ENCODE measurements at places on chromosomes 5 and 9.

DNA sequence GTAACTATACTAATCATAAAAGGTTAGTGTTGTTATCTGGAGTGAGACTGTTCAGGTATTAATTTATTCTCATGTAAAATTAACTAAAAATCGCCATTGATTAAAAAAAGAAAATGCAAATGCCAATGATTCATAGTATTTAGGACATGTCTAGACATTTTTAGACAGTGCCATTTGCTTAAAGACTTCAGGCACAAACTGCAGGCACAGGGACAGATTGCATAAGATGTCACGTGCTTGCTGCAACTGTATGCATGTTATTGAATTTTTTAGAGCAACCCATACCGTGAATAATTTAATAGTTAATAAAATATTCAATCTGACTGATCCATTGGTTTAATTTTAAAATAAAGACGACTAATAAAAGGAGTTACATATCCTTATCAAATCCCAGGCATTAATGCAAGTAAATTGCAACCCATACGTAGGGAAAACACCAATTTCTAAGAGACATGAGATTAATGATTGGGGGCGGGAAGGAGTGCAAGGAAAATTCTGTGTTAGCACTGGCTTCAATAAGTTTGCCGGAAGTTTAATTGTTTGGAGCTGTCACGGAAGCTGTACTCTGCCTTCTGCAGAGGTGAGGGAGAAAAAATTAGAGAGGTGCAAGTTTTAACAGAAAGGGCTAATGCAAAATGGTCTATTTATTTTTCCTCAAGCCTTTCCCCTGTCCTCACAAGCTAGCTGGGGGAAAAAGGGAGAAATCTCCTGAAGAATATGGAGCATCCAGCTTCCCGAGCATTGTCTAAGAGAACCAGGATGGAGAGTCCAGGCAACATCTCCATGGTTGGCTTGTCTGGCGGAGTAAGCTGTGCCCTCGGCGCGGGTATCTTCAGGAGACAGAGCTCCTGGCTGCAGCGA lies 2.9 kb downstream of the EDIL3 start:
- no peak for DNase-seq

DNA sequence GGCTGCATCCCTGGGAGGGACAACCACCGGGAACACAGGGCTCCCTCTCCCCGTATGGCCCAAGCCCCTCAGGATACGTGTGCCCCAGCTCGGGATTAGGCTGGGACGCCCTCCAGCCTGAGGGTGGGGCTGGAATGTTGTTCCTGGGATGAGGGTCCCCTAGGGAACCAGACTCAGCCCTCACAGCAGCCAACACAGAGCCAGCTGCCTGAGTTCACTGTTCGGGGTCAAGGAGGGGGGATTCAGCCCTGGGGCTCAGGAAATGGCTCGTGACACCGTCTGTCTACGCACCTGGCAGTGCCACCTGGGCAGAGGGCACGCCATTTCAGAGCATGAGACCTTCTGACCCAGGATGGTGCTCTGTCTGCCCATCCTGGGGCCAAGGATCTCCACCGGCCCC lies 8.9 kb downstream of the RNF44 start:
- no peak for DNase-seq

DNA sequence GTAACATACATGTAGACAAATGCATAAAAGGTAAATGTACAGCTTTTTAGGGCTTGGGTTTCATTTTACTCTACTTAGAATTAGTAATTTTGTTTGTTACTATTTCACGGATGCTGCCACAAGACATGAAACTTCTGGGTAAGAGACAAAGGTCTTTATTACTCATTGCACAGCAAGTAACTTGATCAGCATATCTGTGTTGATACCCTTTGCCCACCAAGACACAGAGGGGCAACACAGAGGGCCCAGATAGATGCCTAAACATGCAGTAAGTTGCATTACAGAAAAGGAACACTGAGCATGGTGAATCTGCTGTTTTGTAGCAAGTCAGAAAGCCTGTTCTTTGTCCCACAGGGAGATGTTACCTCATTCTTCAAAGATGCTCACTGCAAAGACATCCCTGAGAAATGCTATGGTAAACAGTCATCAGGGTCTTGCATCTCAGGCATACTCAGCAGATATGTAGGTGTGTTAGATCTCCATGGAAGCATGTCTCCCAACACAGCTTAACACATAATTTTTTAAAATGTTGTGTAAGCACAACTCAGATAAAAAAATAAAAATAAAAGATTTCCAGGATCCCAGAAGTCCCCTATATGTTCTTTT lies 10.3 kb downstream of the ITGA2 start:
- DNase-seq = peak; percentile 27

DNA sequence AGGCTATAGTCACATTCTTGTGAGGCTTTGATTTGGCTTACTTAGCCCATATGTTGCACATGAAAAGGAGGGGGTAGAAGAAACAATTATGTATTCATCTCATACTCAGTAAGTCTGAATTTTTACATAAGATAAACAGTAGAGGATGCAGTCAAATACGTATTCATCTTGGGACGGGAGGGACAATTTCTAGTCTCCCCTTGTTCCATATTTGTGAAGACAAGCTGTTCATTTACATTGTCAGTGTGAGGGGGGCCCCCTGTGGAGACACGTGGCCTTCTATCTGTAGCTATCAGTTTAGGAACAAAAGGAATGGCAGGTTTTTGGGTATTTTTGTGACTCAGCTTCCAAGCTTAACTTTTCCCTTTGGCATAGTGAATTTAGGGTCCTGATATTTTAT lies 49.2 kb upstream of the PPP1R2B start:
- DNase-seq = no peak

DNA sequence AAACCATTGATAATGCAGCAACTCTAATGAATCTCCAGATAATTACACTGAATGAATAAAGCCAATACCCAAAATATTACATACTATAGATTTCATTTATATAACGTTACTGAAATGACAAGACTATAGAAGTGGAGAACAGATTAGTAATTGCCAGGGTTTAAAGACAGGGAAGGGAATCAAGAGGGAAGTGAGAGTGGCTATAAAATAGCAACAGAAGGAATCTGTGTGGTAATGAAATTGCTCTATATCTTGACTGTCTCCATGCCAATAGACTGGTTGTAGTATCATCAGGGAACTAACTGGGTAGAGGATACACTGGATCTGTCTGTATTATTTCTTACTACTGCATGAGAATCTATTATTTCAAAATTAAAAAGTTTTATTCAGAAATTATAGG lies 396.5 kb upstream of the RPS23 start:
- DNase-seq = no peak

- no peak for DNase-seq
These were observed 1.8 kb upstream of the LHX3 start for GRCh38 chr9:136206602-136207275.

DNA sequence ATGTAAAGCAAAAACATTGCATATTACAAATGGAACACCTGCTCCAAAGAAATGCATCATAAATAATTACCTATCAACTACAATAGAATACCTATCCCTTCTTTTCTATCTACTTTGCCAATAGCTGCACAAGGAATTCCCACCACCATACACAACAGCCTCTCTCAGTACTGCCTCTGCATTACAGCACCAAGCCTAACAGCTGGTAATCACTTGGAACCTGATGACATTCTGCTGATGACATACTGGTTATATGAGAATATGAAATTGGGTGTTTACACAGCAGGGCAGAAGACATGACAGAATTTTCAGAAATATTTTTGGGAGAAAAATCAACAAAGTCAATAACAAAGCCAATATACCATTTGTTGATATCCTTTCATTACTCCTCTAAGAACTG lies 43.2 kb downstream of the PSMB7 start:
- DNase-seq = no peak

GRCh38 chr9:95506678-95507463 lies 9.9 kb downstream of the PTCH1 start:
- peak; percentile 61 for DNase-seq
